Amygdala (tissue), 56 donors: ENCODE measurements at places on chromosomes 3 and 15.

GRCh38 chr15:77548589-77549557 lies 83.8 kb downstream of the LINGO1 start:
- DNase-seq, result no peak

DNA sequence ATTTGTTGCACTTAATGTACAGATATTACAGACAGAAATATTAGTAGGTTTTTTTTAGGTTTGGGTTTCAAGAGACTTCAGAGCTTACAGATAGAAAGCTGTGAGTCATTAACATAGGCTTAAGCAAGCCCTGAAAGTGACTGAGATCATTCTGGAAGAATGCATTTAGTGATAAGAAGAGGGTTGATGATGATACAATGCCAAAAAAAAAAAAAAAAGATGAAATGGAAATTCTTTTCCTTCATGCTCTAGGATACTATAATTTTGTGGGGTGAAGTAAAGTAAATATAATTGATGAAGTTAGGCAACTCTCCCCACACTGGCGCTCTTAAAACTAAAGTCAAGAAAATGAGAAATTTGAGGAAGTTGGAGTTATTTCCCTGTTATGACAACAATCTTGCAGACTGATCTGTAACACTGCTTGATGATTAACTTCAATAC lies 169.4 kb upstream of the ZNF385D start:
- no peak for DNase-seq

- DNase-seq, result no peak
Observed at GRCh38 chr3:172224560-172225214, 185.3 kb downstream of the FNDC3B start.

DNA sequence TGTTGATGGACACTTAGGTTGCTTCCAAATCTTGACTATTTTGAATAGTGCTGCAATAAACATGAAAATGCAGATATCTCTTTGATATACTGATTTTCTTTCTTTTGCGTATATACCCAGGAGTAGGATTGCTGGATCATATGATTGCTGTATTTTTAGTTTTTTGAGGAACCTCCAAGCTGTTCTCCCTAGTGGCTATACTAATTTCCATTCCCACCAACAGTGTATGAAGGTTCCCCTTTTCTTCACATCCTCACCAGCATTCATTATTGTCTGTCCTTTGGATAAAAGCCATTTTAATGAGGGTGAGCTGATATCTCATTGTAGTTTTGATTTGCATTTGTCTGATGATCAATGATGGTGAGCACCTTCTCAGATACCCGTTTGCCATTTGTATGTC lies 12.5 kb downstream of the PATL2 start:
- no peak for DNase-seq

- no peak for DNase-seq
Observed at GRCh38 chr15:65384505-65384894, 6.7 kb upstream of the IGDCC3 start.

DNA sequence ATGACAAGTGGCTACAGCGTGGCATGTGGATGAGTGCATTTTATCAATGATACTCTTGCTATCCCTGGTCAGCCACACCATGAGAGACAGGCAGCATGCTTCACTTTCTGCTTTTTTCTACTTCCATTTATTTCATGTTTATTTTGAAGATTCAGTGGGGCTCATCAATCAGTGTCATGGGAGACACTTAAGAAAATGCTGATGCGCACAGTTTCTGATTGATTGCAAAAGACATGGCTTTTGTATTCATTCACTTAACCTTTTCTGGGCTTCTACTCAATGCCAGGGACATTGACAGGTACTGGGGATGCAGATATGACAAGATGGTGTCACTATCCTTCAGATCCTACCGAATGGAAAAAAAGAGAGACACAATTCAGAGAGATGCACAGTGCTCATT lies 50.9 kb upstream of the CFAP161 start:
- DNase-seq, result no peak

DNA sequence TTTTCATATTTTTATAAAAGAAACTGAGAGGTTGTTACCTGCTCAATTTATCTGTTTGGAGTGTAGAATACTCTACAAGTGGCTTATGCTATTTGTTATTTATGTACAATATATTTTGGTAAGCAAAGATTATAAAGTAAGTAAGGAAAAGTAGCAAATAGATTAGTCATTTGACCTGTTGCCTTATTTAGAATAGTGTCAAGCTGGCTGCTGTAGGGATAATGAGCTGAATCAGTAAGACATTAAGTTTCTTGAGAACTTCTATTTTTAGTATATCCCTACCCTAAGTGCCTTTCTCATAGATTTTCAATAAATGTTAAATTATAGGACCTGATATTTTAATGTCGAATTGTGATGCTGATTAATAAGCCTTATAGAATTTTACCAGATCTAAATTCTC lies 37.2 kb downstream of the ECT2 start:
- DNase-seq, result no peak

- DNase-seq, result no peak
Observed at GRCh38 chr3:143859465-143860203, 11.4 kb upstream of the SLC9A9 start.

DNA sequence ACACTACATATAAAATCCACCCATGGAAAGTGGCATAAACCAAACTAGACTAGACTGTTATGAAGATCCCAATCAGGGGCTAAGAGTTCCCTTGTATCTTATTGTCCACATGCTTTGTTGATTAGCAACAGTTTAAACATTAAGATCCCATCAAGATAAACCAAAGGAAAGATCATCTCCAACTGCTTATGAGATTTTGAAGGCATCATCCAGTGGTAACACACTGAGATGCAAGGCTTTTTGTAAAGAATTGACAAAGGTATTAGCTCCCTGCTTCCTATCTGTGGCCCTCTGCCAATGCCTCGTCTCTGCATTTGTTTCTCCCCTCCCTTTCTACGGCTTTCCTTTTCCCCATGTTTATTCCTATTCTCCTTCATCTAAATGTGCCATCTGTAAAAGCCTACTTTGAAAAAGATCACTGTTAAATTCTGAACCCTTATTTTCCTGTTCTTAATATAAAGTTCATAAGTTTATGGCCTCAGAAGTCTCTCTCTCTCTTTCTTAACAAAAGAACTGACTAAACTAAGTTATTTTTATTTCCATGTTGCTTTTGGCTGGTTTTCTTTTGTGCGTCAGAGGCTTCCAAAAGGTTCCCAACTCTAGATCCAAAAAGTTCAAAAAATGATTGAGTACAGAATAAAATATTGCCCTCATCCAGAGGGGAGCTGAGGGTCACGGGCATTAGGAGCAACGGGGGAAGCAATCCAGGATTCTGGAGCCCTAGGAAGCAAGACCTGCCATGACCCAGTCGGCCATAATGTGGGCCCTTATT lies 5.5 kb downstream of the PLD1 start:
- DNase-seq, result no peak

DNA sequence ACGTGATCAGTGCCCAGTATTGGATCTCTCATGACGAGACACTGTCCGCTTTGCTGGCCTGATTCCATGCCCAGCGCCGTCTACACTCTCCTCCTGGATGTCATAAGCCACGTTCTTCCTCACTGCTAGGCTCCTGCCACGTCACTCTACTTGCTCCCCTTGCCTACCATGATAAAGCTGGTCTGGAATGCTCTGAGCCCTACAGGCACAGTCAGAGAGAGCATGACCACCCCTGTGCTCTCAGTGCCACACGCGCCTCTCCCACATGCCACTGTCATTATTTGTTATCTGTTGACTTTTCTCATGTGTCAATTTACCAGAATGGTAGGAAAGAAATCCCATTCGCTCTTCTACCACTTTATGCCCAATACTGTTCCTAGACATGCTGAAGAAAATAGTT lies 148.6 kb downstream of the ANO10 start:
- no peak for DNase-seq

GRCh38 chr3:132378048-132378762 lies 39.1 kb upstream of the DNAJC13 start:
- no peak for DNase-seq

GRCh38 chr3:66428733-66429132 lies 72.1 kb downstream of the LRIG1 start:
- peak; percentile 14 for DNase-seq

DNA sequence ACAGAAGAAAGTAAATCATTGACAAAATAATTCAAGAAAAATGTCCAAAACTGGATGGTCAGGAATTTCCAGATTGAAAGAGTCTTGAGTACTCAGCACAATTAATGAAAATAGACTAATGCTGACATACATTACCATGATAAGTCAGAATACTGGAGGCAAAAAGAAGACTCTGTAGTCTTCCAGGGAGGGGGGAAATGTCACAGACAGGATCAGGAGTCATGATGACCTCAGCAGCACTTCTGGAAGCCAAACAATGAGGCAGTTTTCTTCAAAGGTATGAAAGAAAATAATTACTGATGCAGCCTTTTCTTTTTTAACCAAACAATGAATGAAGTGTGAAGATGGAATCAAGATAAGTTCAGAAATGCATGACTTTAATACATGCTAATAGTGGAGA lies 30.1 kb upstream of the SLC22A13 start:
- DNase-seq, result no peak

GRCh38 chr3:46706771-46707582 lies 5.8 kb downstream of the TMIE start:
- no peak for DNase-seq

- DNase-seq, result no peak
Observed at GRCh38 chr3:137148406-137148805, 190.6 kb downstream of the IL20RB start.

GRCh38 chr3:65963787-65964677 lies 74.7 kb downstream of the MAGI1 start:
- no peak for DNase-seq

DNA sequence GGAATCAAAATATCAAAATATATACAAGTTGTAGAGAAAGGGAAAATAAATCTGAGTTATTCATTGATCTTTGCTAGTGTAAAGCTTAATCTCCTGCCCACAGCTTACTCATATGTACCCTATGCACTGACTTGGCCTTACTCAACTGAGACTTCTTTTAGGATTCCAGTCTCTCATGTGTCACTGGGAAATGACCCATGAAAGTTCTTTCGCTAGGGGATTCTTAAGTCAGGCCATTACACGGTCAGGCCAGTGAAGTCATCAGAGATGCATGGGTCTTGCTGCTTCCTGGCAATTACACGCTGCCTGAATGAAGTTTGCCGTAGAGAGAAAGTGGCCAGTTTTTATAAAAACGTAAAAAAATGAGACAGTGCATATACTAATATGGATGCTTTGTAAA lies 20.7 kb upstream of the LPP start:
- no peak for DNase-seq

- no peak for DNase-seq
Observed at GRCh38 chr3:116886202-116886893, 176.8 kb downstream of the TUSC7 start.

DNA sequence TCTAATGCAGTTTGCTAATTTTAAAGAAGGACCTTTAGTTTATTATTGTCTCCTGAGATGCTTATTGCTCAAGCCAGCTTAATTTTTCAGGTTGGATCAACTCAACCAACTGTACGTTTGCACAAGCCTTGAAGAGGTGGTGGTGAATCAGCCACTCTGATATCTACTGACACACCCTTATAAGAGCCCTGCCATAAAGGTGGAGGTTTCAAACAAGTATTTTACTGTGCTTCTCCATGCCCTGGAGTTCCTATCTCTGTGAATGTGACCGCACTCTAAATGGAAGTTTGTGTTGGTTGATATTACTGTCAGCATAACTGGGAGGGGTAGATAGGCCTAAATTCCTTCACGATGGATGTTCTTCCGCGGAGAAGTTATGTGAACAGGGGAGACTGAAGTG lies 297.3 kb upstream of the UBE2E1 start:
- DNase-seq, result no peak

GRCh38 chr15:99076555-99077308 lies 28.1 kb upstream of the SYNM start:
- DNase-seq, result peak; percentile 11

DNA sequence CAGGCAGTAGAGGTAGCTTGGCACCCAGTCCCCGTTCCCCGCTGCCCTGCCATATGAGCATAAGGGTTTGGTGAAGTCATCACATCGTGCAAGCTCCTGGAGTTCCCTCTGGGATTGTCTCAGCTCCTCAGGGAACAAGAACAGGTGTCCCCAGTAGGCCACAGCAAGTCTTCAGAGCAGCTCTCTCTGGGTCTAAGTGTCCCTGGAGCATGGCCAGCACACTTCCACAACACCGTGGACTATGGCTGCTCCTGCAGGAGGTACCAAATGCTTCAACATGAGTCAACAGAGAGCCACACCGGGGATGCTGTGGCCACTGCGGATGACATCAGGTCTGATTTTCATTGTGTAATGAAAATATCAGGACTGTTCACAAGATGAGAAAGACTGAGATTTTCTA lies 23.1 kb downstream of the ABHD6 start:
- no peak for DNase-seq

GRCh38 chr3:187013159-187013716 lies 82.9 kb downstream of the ST6GAL1 start:
- DNase-seq, result no peak

DNA sequence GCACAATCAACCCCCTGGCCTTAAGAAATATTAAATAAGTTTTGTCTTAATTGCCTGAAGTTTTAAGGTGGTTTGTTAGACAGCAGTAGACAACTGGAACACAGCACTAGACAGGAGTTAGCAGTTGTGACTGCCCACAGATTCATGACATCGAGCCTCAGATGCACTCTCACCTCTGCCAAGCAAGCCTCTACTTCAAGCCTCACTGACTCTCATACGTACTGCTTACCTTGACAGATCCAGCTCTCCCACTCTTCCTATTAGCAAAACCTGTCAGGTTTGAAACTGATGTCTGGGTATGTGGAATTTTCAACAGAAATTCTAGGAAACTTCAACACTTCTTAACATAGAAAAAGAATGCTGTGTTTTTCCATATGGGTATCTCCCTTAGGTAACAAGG lies 382.9 kb upstream of the DPH6 start:
- DNase-seq, result no peak
